CD4-positive, alpha-beta T cell treated with Interleukin-12 subunit alpha and Interleukin-12 subunit beta, for 1 hour (primary cell): ENCODE measurements at places on chromosomes 5 and 9.

DNA sequence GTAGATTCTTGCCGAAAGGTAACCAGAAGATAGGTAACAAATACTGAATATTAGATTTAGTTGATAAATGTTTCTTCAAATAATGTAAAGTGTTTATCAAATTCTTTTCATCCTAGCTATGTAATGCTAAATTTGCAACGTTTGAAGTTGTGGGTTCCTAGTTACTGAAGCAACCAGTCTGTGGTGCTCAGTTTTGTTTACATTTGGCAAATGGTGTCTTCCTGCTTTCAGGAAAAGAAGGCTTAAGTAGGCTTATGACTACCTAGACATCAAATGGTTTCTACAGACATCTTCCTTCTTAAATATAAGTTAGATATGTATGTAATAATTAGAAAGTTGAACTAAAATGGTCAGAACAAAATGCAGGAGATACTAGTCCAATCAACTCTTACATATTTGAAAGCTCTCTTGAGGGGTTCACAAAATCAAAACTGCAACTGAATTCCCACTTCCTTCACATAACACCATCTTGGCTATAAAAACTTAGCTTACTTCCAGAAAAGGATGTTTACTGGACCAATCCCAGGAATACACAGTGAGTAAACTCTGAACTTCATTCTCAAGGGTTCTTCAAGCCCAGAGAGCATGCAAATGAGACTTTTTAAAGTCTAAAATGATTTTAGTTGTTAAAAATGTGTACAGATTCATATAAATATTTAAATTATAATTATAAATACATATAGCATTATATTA lies 125.7 kb upstream of the ITGA1 start:
- DNase-seq = no peak

GRCh38 chr9:94811074-94811473 lies 84.6 kb downstream of the AOPEP start:
- DNase-seq = no peak

DNA sequence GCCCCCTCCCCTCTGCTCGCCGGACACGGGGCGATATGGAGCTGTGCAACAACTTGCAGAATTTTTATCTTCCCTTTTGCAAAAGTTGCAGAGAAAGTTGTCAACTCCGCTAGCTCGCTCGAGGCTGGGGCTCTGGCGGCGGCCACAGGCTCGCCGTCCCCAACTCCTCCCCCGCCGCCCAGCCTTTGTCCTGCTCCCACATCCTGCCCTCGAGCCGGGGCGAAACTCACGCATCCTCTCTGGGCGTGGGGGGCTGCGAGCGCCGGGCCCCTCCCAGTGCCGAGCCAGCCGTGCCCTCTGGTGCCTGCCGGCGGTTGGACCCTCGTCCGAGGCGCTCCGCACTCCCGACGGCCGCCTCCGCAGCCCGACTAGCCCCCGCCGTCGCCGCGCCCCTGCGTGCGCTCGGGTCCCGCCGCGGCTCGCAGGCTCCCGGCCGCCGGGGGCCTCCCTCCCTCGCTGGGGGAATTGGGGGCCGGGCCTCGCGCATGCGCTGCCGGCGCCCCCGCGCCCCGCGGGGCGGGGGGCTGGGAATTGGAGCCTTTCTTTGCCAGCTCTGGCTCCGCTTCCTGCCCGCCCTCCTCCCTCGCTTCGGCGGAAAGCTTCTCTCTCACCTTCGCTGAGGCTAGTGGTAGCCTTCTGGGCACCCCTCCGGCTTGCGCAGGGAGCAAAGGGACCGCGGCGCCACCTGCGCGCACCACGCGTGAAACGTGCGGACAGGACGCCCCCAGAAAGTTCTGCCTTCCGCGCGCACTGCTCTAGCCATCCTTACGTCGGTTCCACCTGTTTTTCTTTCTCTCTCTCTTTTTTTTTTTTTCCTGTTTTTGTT lies at the start of gene CCNJL:
TSS of gene CCNJL (minus strand) at position 431 of the 826 bp plus-strand sequence. CDS start 641 bp downstream, outside the sequence.
- no peak for DNase-seq

DNA sequence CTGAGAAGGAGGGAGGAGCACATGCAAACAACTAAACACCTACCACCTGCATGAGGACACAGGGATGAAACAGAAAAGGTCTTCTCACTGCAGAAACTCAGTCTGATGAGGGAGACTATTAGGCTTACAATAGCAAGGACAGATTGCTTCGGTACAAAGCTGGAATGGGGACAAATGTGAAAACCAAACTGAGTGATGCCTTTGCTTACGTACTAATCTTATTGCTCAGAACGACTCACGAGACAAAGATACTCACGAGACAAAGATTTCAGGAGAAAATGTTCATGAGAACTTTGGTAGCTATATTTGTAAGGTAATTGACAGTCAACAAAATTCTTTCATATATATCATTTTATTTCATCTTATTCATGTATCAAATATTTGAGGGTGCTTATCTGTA lies 71.9 kb upstream of the TAF1L start:
- DNase-seq = no peak

DNA sequence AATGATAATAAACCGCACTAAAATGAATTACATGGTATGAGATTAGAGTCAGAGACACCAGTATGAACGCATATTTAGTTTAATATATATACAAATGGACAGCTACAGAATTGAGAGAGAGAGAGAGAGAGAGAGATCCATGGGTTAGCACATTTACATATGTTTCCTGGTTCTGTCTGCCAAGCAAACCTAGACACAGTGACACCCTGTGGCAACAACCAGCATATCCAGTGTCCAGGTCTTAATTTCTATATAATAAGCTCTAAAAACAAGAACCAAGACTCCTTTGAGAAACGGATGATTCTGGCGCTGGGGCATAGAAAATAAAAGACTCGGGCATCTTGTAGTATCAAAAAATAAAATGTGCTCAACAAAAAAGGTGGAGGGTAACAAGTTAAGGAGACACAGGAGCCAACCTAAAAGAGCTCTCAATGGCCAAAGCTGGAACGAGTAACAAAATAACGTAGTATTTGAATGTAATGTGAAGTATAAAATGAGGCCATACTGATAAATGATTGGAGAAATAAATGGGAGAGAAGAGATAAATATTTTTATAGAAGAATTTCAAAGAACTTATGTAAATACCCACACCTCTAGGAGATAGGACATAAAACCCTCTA lies 84.5 kb downstream of the RFX3 start:
- DNase-seq = peak; percentile 56
